ENCODE measurements at places on chromosomes 4 and X.

DNA sequence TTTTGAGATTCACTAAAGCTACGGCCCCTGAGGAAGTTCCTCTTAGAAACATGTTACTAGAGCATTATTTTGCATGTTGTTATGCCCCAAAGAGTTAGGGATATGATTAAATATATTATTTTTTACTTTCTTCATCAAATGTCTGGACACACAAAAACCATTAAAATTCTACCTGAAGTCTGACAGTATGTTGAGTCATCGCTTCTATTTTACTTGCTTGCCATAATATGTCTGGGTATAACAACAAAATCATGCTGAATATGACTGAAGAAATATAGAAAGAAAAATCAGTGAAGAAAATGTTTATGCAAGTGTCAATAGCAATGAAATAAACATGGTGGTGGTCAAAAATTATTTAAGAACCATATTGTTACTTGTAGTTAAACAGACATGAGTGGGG, 1818.5 kb upstream of the ADGRL3 start:
- no peak for DNase-seq

DNA sequence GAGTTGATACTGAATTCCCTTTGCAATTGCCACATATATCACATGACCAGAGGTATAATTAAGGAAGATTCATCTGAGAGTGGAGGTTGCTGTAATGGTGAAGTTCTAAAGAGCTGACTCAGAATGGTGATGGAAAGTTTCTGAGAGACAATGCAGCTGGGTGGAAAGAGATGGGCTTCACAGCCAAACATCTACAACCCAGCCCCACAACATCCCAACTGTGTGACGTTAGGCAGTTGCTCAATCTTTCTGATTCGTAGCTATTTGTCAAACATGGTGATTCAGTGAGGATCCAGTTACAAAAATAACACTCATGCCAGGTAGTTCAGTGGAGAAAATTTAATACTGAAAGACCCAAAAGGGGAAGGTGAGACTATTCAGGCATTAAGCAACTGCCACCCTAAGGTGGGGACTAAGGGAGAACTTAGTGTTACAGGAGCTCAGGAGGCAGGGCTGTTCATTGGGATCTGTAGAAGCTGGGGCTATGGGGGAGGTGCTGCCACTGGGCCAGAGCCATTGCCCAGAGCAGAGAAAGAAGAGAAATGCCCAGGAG, 6.9 kb upstream of the AFF1 start:
- no peak for DNase-seq

DNA sequence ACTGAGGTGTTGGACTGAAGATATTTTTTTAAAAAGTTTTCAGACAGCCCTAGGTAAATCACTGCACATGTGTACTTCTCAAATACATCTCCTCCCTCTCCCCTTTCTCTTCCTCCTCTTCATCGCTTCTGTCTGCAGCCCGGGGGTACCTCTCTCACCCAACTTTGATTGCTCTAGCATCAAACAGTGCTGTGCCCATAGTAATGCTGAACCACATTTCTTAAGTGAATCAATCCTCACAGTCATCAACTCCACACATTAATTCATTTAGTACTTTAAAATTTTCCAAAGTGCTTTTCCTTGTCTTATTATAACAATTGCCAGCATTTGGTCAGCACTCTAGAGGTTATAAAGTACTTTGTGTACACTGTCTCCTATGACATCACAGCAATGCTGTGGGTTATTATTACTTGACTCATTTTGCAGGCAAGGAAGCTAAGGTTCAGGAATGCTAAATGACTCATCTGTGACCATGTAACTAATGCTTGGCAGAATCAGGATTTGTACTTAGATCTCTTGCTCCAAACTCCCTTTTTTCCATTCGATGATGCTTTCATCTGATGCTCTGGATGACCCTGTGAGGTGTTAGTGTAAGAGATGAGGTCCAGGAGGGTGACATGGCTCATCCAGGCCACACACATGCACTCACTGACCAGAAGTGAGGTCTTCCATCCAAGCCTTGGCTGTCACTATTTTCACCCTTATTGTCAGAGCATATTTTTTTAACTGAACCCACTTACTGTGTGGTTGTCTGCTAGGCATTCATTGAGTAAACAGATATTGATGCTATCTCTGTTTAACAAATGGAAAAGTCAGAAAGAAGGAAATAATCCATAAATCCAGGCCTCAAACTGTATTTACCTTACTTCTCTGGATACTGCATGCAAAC, 58.8 kb downstream of the RHOH start:
- DNase-seq = no peak

DNA sequence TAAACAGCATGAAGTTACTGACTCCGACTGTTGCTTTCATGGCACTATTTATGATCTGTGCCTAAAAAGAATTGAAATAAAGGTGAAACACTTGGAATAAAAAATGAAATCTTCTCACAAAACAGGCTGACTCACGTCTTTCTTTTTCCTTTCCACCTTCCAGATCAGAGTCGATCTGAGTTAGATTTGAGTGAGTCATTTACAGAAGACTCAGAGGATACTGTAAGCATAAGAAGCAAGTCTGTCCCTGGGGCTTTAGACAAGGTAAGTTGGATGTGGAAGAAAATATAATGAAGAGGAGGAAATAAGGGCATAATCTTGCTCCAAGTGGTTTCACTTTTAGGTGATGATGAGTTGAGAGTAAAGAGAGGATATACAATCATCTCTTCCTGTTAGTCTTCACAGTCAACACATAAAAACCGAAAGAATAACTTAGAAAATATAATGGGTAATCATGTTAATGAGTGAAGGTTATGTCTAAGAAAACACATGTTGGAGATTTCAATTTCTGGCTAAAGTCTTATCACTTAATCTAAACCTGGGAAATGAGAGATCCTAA, 89.7 kb downstream of the SYTL5 start:
- DNase-seq = no peak

DNA sequence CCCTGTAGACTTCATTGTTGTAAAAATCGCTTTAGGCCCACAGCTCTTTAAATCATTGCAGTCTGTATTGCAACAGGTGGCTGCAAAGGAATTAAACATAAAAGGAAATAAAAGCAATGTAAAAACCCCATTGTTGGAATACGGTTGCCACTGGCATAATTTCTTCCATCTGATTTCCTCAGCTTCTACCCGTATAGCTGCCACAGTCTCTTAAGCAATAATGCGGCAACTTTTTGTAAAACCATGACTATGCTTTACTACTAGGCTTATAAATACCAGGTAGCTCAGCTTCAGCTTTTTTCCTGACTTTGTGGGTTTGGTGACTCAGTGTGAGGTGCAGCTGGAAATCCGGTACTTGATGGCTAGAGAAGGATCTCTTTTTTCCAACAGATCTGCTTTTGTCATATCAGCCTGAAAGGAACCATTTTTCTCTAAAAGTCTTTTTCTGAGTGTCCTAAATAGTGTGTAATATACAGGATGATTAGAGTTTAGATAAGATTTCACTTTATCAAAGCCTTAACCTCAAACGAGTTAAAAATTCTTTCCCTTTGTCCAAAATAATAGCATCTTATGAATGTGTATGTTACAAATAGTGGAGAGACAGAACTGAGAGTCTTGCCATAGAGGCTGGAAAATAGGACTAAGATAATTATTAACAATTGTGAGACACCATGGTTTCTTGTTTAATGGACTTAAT, 268.0 kb downstream of the ADGRL3 start:
- DNase-seq = no peak

GRCh38 chr4:183842129-183842528, 63.0 kb upstream of the STOX2 start:
- DNase-seq = no peak
